Activated naive CD8-positive, alpha-beta T cell treated with anti-CD3 and anti-CD28 coated beads for 36 hours (primary cell): ENCODE measurements at places on chromosomes 7 and 10. TPM values are rescaled to one million over a fixed set of nuclear protein-coding genes. Genes with fewer than 3 reads are reported as not detected.

Gene STRA8
- not detected for total RNA-seq

Gene OR2A1
- total RNA-seq, result not detected

Gene AKR1C4
- total RNA-seq, result not detected

Gene SLC39A12
- total RNA-seq, result not detected

Gene CFAP69
- 0.85 TPM for total RNA-seq

Gene PPP1R17
- not detected for total RNA-seq

Gene H2BK1
- not detected for total RNA-seq

Gene WNT8B
- total RNA-seq, result 0.16 TPM

Gene ERVW-1
- total RNA-seq, result not detected

DNA sequence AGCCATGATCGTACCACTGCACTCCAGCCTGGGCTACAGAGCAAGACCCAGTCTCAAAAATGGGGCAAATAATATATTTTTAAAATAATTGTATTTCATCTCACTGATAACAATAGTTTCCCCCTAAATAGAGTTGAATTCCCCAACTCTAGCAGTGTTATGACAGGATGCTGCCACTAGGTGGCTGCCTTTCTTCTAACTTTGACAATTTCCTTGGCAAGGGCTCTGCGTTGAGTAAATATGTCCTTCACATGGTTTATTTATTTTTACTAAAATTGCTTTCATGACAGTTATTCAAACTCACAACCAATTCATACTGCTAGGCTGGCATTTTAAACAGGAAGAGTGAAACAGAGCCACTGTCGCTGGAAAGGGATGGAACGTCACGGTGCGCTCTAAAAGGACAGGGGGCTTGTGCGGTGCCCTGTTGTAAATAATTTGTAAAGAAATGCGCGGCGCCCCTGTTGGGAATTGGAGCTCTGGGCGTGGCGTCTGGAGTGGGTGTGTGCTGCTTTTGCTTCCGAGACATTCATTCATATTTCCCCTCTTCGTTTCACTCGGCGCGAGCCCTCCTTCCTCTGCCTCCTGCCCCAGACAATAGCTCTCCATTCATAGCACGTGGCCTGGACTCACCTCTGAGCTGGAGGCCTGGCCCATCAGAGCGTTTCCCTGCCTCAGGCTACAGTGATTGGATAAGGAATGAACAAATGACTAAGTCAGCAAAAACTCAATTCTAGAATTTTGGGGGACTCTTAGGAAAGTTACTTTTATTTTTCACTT lies 20.5 kb upstream of the PITRM1 start:
- peaks cover 31% of the 10 kb centered on the region for H3K27me3 ChIP-seq
- no peak for DNase-seq
- no peaks in the 10 kb centered on the region for H3K36me3 ChIP-seq
- H3K4me1 ChIP-seq, result peaks cover 11% of the 10 kb centered on the region
- H3K4me3 ChIP-seq, result no peak overlapping the region

- no peaks in the 10 kb centered on the region for H3K27me3 ChIP-seq
- no peak overlapping the region for H3K4me3 ChIP-seq
- H3K4me1 ChIP-seq, result no peaks in the 10 kb centered on the region
- no peak for DNase-seq
- no peaks in the 10 kb centered on the region for H3K36me3 ChIP-seq
Measured at GRCh38 chr7:139875821-139876241, 46.8 kb downstream of the TBXAS1 start.

DNA sequence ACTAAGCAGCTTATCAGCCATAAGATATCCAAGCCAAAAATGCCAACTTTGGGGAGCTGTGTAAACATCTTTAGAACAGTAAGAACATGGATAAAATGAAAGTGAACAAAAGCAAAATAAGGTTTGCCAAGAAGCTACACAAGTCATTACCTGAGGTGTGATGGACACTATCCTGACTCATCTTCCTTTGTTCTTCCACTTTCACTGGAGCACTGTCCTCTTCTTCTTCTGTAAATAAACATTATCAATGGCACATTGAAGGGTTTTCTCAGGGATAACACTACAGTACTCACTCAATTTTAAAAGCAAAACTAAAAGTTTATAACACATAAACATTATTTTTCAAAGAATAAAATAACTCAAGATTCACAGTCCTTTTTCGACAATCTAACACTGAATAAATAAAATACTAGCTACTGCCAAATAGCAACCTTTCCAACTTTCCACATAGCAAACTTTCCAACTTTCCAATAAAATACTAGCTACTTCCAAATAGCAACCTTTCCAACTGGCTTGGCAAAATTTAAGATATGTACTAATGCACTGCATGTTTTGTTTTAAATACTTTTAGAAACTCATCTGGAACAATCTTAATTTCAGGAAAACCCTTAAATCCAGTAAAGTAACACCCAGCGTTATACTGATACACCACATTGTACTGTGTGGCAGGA lies 174.1 kb downstream of the SKAP2 start:
- peaks cover 1% of the 10 kb centered on the region for H3K36me3 ChIP-seq
- peaks cover 20% of the 10 kb centered on the region for H3K27me3 ChIP-seq
- H3K4me1 ChIP-seq, result no peaks in the 10 kb centered on the region
- H3K27ac ChIP-seq, result no peak overlapping the region
- no peak for DNase-seq
- H3K4me3 ChIP-seq, result no peak overlapping the region

GRCh38 chr7:116527521-116527920 lies 2.7 kb downstream of the CAV1 start:
- H3K27me3 ChIP-seq, result peaks cover 76% of the 10 kb centered on the region
- no peaks in the 10 kb centered on the region for H3K36me3 ChIP-seq
- peaks cover 28% of the 10 kb centered on the region for H3K4me1 ChIP-seq
- no peak overlapping the region for H3K4me3 ChIP-seq
- DNase-seq, result no peak
- H3K27ac ChIP-seq, result no peak overlapping the region

DNA sequence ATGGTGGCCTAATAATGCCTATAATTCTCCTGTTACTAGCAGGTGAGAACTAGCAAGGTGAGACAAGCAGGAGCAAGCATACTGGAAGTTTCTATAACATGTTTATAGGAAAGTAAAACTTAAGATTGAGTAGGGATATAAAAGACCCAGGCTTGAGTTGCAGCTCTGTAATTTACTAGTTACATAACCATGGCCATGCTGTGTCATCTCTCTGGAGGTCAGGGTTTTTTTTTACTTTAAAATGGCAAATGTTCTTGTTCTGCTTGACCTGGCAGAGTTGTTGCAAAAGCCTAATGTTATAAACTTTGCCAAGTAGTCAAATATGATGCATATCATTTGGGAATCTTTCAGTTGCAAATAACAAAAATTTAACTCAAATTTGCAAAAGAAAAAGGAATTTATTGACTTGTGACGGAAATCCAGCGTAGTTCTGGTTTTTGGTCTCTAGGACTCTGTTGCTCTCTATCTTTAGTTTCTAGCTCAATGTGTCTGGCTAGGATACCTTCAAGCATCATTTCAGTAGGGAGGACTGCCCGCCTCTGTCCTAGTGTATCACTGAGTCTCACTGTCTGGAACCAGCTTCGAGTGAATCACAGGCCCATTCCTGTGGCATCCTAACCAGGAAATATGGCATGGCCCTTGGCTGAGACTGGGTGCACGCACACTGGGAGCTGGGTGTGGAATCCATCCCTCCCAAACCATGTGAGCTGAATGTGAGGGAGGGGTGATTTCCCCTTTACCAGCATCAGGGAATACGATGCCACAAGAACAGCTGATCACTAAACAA lies 67.9 kb downstream of the ADAM22 start:
- no peaks in the 10 kb centered on the region for H3K27me3 ChIP-seq
- H3K4me3 ChIP-seq, result no peak overlapping the region
- DNase-seq, result no peak
- H3K27ac ChIP-seq, result no peak overlapping the region
- H3K4me1 ChIP-seq, result no peaks in the 10 kb centered on the region

DNA sequence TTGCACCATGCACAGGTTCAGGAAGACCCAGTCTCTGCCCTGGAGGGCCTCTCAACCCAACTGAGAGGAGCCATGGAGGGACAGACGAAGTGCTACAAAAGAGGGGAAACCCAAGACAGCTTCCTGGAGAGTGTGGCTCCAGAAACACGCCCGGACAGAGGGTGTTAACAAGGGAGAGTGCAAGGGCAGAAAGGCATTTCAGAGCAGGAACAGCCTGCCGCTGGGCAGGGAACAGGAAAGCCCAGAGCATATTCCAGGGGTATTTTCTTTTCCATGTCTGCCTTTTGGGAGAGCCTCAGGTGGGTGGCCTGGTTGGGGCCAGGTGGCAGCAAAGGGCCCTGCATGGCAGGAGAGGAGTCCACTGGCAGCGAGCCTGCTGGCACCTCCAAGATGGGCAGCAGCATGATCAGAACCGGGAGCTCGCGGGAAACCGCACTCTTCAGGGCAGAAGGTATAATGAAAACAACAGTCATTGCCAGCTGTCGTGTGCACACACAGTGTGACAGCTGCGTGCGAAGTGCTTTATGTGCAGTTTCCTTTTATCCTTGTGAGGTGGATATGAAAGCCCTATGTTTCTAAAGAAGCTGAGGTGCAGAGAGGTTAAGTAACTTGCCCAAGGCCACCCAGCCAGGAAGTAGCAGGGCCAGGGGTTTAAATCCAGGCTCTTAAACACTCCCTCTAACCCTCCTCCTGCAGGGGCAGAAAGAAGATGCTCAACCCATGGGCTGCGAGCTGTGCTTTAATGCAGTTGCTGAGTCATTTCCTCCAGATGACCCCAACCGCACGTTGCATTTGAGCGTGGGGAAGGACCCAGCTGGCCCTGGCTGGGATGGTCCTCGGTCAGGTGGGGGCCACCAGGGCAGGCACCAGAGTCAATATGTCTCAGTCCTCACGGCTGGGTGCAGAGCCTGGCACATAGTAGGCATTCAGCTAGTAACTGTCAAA lies 128.6 kb downstream of the OAT start:
- no peaks in the 10 kb centered on the region for H3K4me1 ChIP-seq
- H3K27ac ChIP-seq, result no peak overlapping the region
- DNase-seq, result peak; percentile 11
- H3K4me3 ChIP-seq, result no peak overlapping the region
- H3K36me3 ChIP-seq, result no peaks in the 10 kb centered on the region

DNA sequence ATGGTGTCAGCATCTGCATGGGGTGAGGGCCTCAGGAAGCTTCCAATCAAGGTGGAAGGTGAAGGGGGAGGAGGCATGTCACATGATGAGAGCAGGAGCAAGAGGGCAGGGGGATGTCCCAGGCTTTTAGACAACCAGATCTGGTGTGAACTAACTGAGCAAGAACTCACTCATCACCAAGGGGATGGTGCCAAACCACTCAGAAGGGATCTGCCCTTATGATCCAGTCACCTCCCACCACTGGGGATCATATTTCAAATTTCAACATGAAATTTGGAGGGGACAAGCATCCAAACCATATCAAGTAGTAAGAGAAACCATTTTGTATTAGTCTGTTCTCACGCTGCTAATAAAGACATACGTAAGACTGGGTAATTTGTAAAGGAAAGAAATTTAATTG lies 33.6 kb downstream of the THNSL1 start:
- DNase-seq, result no peak
- H3K4me1 ChIP-seq, result no peaks in the 10 kb centered on the region
- no peak overlapping the region for H3K4me3 ChIP-seq
- no peaks in the 10 kb centered on the region for H3K36me3 ChIP-seq
- peaks cover 31% of the 10 kb centered on the region for H3K27me3 ChIP-seq
- no peak overlapping the region for H3K27ac ChIP-seq

GRCh38 chr7:89200758-89201157 lies 405.2 kb upstream of the TEX47 start:
- DNase-seq, result no peak
- H3K4me3 ChIP-seq, result no peak overlapping the region
- H3K27ac ChIP-seq, result no peak overlapping the region
- no peaks in the 10 kb centered on the region for H3K4me1 ChIP-seq
- H3K36me3 ChIP-seq, result no peaks in the 10 kb centered on the region
- no peaks in the 10 kb centered on the region for H3K27me3 ChIP-seq

- H3K27me3 ChIP-seq, result peaks cover 14% of the 10 kb centered on the region
- H3K27ac ChIP-seq, result no peak overlapping the region
- no peak overlapping the region for H3K4me3 ChIP-seq
- no peaks in the 10 kb centered on the region for H3K36me3 ChIP-seq
- no peaks in the 10 kb centered on the region for H3K4me1 ChIP-seq
- no peak for DNase-seq
Measured at GRCh38 chr10:125392609-125393008, 232.2 kb upstream of the CTBP2 start.
